ENCODE measurements at places on chromosomes 2 and 18. TPM values are rescaled to one million over a fixed set of nuclear protein-coding genes. Genes with fewer than 3 reads are reported as not detected.

The SERPINB13 gene
- polyA plus RNA-seq = 0.15 TPM

The CCDC102B gene
- 7.6 TPM for polyA plus RNA-seq

The SLC38A11 gene
- polyA plus RNA-seq = not detected

The PROM2 gene
- polyA plus RNA-seq = 1.4 TPM

The KIAA2012 gene
- not detected for polyA plus RNA-seq

DNA sequence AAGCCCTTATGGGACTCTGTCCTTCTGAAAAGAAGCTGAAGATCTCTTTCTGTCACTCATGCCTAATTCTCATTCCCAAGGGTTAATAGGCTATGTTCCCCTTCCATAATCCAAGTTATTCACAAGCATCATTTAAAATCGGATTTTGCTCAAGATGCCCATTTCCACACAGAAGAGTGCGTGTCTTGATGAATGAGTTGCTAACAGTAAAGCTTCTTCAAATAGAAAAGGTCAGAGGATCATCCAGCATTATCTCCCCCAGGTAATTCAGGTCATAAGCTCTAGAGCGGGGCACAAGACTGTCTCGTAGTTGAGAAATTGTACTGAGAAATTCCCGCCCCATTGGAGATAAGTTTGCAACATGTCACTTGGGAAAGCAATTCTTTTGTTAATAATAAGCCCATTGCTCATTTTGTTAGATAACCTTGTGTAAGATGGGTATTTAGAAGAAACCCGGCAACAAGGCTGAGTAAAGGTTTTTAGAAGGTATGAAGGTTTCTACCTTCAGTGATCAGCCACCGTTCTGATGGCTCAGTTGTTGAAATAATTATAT, 290.7 kb upstream of the EPAS1 start:
- no peak for DNase-seq

GRCh38 chr18:9009703-9010488, 92.6 kb upstream of the NDUFV2 start:
- no peak for DNase-seq

GRCh38 chr2:200050921-200051610, 95.7 kb downstream of the MAIP1 start:
- no peak for DNase-seq

- DNase-seq = no peak
These were observed 121.3 kb downstream of the FOXI3 start for GRCh38 chr2:88331239-88331638.

GRCh38 chr2:139814458-139814857, 1034.3 kb upstream of the NXPH2 start:
- no peak for DNase-seq

GRCh38 chr2:151261977-151262291, 271 bp upstream of the RBM43 start:
- DNase-seq = no peak

DNA sequence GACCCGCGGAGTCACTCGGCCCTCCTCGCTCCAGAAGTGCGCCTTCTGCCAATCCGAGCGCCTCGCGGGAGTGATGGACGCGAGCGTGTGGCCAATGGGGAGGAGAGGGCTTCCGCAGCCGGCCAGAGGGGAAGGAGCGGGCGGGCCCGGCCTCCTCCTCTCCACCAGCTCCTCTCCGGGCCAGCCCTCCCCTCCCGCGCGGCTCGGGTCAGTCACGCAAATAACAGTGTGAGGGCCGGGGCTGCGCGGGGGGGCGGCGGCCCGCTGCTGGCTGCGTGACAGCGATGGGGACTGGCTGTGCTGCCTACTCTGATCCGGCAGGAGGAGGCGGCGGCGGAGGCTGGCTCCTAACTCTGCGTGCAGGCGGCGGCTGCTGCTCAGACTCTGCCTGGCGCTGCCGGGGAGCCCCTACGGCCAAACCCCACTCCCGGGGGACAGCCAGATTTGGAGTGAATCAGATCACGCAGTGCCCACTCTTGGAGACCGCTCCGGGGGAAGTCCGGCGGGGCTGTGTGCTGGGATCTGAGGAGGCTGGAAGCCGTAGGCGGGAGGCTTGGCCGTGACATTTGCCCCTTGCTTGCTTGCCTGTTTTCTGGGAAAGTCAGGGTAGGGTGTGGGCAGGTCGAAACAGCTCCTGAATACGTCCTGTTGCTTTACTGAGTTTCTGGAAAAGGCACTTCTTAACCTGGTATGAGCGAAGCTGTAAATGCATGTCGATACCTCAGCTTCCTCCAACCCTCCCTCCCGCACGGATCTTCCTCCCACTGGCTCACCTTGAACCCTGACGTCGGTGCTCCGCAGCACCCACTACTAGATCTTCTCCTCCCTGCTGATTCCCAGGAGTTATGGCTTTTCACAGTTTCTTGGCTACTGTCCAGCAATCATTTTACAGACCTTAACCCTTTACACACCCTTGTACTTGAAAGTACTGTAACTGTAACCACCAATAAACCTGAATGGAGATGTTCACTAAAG, 97.9 kb upstream of the SERTAD2 start:
- DNase-seq = peak; percentile 100

GRCh38 chr2:225326969-225327368, 72.5 kb upstream of the NYAP2 start:
- DNase-seq = no peak

- no peak for DNase-seq
These were observed 74.0 kb downstream of the CERS6 start for GRCh38 chr2:168529900-168530561.

- no peak for DNase-seq
These were observed 934.1 kb upstream of the KLHL29 start for GRCh38 chr2:22450831-22451230.

DNA sequence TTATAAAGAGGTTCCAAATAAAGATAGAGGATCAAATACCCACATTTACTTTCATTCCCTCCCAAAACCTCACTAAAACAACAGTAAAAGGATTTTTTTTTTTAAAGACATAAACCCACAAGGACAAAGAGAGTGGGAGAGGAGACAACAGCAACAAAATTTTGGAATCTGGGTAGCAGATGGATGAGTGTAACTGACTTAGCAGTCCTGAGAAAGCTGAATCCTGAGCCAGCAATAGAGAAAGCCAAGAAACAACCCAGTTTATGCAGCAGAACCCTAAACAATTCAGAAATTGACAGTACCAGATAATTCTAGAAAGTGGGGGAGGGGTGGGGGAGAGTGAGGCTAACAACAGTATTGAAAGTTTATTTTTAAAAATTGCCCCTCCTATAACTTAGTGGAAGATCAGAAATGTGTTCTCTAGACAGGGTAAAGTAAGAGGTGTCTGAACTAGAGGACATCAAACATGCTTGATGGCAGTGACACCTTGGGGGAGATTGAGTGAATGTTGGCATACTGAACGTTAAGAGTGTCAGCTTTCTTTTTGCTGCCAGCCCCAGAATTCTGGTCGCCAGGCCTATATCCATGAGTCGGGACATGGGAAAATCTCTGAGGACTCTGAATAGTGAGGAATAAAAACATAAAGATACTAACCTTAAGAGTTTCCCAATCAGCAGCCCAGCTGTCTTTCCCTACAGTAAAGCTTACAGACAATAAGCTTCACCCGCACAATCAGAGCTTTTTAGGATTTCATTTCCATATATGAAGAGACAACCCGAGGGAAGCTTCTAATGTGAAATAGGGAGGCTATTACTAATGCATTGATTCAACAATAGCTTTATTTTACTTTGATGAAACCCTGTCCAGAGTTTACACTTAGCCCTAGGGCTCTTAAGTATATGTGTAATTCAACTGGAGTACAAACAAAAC, 128.0 kb upstream of the ALPP start:
- no peak for DNase-seq

DNA sequence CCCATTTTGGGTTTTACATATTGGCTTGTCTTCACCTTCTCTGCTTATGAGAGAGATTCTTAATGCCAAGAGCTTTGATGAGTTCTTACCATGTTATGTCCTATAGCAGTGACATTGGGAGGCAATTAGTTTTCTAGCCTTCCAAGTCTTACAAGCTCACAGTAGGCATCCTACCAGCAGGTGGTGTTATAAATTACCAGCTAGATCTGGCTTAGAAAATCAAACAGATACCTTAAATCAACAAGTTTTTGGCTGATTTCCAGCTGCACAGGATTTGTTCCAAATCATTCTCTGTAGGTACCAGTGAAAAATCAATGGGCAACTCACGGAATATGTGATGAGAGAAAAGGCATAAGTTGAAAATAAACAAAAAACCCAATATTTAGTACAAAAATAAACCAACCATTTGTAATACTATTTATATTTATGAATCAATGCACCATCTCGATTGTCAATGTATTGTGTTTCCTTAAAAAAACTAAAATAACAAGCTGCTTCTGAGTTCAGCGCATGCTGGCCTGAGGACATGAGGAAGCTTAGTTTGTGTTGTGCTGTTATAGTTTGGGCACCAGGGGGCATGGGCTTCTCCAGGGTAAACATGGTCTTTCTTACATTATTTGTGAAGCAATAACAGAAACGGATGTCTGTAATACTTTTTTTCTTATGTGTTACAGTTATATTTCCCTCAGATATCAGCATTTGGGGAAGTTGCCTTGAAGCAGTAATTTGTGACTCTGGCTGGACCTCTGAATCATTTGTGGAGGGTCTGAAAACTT, 34.1 kb upstream of the NXPH2 start:
- DNase-seq = no peak
